Fibroblast of skin of right quadriceps (primary cell): ENCODE measurements at places on chromosomes 3 and 15.
A peak's percentile ranks its signal among the peaks of the same experiment; 100 is the strongest.

- no peak for DNase-seq
Measured at GRCh38 chr3:8665407-8665896, 20.9 kb upstream of the SSUH2 start.

DNA sequence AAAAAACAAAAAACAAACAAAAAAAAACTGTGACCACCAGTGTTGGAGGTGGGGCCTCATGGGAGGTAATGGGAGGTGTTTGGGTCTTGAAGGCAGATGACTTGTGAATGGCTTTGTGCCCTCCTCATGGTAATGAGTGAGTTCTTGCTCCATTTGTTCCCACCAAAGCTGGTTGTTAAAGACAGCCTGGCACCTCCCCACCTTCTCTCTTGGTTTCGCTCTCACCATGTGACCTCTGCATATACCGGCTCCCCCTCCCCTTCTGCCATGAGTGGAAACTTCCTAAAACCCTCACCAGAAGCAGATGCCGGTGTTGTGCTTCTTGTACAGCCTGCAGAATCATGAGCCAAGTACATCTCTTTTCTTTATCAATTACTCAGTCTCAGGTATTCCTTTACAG is 61.5 kb upstream of the ATP11B start:
- DNase-seq = no peak

GRCh38 chr15:100221471-100222348 is 120.1 kb downstream of the ADAMTS17 start:
- no peak for DNase-seq

DNA sequence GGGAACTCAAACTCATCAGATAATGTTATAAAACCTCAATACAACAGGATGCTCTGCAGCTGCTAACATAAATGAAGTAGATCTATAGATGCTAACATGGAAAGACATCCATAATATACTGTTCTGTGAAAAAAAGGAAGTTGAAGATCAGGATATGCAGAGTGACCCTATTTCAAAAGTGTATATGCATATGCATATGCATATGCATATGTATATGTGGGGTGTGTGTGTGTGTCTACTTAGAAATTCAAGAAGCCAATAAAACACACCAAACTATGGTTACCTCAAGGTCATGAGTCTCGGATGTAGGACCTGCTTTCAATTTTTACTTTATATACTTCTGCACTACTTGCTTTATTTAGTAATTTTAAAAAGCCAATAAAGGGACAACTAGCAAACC is 125.6 kb downstream of the ABHD5 start:
- DNase-seq = no peak

DNA sequence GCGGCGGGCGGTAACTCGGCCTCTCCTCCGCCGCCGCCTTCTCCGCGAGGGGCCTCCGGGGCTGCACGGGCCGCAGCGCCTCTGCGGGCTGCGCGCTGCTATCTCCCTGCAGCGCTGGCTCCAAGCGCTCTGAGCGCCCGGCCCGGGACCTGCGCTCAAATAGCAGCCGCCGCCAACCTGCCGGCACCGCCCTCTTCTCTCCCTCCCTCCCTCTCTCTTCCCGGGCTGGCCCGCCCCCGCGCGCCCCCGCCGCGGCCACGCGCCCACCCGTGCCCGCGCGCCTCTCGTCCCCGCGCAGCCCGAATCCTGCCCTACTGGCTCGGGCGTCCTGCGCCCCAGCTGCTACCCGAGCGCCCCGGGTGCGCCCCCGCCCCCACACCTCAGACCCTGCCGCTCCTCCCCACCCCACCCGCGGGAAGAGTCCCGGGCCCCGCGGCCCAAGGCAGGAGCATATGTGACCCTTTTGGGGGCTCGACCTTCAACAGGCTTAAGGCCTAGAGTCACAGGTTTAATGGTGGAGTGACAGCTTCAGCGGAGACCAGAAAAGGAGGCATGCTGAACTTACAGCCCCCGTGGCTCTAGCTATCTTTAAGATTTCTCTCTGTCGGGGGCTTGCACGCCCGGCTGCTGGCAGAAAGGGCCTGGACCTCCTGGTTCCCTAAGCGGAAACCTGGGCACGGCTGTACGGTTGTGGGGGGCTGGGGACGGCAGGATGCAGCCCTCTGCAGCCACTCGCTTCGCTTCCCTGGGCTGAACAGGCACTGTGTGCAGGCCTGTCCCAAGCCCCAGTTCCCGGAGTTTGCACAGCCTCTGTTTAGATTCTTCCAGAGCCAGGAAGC is at the start of gene CACNA2D2:
Gene CACNA2D2 (minus strand): TSS at position 131 of the 839 bp plus-strand sequence. CDS start 211 bp downstream, outside the sequence.
- DNase-seq = no peak

DNA sequence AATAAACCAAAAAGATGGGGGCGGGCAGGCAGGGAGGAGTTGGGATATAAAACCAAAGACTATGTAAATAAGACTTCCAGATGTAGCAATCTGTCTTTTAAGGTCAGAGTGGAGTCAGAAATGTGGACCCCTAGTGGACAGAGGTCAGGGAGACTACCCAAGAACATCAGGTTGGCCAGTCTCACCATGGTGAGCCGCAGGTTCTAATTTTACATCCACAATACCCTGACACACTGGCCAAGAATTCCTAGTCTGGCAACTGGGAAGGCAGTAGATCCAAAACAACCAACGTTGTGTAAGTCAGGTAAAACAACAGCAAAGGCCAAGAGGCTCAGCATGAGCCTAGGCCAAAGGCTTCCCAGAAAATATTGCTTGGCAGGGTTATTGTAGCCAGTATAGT is 203.4 kb downstream of the FOXP1 start:
- DNase-seq = no peak

DNA sequence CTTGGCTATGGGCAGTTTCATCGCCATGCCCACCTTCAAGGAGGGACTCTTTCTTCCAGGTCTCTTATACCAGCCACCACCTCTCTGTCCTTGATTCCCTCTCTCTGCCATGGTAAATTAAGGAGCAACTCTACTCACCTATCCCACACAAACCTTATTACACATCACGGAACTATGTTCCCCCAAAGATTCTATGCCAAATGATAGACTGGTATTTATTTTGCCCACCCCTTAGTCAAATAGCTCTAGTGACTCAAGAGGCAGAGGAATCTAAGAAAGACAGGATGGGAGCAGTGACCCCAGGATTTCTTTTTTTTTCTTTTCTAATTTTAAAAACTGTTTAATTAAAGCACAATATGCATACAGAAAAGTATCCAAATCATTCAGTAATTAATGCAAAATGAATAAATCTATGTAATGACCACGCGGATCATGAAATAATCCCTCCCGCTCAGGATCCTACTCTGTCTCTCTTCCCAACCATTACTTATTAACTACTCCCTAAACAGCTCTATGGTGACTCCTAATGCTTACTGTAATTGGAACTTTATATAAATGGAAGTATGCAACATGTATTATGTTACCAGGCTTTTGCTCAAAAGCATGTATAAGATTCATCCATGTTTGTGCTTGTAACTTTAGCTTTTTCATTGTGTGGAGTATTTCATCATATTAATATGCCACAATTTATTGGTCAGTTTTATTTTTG is 410.8 kb upstream of the RASGRP1 start:
- no peak for DNase-seq

DNA sequence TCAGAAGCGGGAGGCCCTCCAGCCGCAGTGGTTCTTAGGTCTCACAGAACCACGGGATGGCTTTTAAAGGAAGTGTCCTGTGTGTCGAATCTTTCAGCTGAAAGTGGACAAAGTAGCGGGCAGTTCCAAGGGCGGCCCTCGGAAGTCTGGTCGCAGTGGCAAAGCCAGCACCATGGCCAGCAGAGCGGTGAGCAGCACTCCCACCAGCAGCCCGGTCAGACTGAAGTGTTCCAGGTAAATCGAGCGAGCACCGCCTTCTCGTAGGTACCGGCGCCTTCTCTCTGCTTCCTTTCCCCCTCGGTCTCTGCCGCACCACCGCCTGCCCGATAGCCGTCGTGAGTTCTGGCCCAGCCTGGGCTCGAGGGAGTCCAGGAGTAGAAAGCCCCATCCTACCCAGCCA is 103.6 kb upstream of the ABHD17C start:
- no peak for DNase-seq

GRCh38 chr3:29144807-29145206 is 136.1 kb upstream of the RBMS3 start:
- DNase-seq = peak; percentile 86

DNA sequence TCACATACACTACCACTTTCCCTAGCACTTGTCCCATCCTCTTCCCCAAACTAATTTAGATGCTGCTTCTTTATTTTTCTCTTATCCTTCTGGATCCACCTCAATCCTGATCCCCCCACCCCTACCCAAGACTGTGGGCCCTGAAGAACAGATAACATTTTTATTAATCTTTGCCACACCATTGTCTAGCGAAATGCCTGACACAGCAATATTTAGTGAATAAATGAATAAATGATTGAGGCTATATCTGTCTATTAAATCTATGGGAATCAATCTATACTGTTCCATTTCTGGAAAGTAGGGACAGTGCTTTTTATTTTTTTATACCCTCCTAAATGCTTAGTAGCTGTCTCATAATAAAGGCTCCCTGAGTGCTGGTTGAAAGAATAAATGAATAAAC is 32.9 kb upstream of the LRRC3B start:
- no peak for DNase-seq

DNA sequence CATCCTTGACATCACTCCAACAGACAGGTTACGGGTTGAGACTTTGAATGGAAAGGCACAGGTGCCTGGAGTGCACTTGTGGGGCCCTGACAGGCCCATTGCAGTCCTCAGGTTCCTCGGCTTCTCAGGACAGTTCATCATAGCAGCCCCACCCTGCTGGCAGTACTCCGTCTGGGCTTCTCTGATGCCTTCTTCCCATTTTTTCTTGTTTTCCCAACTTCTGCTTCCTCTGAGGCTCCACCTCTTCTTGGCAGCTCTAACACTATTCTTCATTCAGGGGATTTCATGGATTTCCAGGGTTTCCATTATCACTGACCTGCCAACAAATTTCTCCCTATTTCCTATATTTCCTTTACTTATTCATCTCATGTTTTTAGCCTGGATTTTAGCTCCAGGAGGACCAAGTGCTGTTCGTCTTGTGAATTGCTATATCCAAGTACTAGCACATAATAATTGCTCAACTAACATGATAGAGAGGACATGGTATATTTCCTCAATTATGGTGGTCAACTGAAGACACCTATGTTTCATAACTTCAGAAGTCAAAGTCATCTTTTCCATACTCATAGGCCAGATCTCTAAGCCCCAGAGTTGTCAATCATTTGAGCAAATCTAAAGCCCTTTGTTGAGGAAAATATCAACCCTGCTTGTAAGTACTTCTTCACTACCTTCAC is 16.2 kb downstream of the NCEH1 start:
- DNase-seq = no peak

DNA sequence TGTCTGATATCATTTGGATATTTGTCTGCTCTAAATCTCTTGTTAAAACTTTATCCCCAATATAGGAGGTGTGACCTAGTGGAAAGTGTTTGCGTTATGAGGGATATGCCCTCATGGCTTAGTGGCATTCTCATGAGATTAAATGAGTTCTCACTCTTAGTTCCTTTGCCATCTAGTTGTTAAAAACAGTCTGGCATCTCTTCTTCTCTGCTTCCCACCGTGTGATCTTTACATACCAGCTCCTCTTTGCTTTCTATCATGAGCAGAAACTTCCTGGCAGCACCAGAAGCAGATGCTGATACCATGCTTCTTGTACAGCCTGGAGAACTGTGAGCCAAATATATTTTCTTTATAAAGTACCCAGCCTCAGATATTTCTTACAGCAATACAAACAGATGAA is 33.0 kb downstream of the NLGN1 start:
- DNase-seq = no peak

GRCh38 chr15:25397100-25397499 is 41.7 kb downstream of the UBE3A start:
- no peak for DNase-seq
